Skin of body (tissue), 3 donors: ENCODE measurements at places on chromosomes 2 and 18.

DNA sequence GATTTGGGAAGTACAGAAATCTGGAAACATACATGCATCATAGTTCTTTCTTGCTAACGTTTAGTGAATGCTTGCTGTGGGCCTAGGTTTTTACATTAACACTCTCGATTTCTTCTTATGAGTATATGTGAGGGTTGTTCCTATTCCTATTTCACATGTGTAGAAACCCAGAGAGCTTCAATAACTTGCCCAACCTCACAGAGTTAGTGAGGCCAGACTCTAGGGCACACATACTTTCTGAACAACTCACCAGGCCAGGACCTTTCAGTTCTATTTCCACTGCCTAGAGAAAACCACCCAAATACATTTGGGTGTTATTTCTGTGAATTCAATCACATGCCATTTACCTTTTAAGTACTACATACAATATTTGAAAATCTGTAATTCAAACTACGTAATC lies 8.2 kb upstream of the KCTD1 start:
- no peak for DNase-seq

DNA sequence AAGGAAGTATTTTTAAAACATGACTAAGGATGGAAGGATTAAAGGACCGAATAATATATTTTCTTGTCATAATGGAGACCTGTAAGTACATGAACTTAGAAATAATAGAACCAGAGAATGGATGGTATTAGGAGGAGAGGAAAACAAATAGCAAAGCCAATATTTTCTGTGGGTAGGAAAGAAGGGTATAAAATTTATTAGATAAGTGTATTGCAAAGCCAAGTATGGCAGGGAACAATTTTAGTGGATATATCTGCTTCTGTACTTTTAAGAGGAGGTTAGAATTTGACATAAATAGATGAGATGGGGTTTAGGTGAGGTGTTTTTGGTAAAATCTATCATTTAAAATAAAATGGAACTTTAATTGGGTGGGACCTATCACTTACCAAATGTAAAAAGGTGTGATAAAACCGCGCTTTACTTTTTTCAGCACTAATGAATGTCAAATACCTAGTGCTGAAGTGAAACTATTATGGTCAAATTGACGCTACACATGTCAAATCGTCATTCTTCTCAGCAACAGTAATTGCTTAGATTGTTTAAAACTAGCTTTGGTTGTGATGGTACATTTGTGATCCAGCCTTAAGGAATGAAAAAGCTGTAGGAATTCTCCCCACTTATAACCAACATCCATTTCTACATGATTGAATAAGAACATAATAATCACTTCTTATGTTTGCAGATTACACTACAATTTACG lies 78.1 kb upstream of the ZEB2 start:
- DNase-seq, result no peak

DNA sequence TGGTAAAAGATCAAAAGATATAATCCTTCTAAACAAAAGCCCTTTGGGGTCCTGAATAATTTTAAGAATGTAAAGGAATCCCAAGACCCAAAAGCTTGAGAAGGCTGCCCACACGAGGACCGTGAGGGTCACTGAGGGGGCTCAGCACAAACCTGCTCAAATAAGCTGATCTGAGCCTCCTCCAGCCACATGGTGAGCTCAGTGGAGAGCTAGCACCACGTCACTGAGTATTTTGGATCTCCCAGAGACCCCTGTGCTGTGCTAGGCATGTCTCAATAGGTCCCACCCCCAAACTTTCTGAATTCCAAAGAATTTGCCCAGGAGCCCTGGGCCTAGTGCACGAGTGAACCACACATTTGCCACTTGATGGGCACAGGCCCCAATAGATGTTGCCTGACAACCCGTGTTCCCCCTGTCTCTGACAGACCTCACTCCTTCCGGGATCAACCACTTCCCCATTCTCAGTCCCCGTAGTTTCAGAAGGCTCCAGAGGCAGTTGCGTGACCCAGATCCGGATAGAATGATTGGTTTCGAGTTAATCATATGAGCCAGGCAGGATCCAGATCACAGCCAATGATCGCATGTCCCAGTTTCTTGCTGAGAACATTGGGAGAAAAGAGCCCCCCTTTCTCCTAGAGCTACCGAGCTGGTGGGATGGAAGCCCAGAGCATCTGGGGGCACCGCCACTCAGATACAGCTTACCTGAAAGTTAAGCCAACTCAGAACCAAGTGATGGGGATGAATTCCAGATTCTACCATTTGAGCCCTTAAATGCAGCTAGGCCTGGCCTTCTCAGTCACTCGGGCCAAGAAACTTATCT lies 203.8 kb downstream of the TNS1 start:
- no peak for DNase-seq

DNA sequence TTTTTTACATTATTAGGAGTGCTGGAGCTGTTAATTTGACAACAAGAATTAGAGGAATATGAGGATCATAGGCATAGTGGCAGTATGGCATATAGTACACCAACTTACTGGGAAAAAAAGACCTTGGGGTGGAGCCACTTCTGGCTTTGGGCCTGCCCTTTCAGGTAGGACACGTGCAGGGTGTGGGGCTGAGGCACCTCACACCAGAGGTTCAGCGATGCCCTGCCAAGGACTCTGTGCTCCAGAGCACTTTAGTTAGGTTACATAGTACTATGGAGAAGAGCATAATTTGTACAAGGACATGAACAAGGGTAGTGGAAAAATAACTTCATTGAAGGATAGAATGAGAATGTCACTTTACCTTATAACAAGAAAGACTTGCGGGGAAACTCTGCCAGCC lies 77.1 kb upstream of the CD302 start:
- no peak for DNase-seq

DNA sequence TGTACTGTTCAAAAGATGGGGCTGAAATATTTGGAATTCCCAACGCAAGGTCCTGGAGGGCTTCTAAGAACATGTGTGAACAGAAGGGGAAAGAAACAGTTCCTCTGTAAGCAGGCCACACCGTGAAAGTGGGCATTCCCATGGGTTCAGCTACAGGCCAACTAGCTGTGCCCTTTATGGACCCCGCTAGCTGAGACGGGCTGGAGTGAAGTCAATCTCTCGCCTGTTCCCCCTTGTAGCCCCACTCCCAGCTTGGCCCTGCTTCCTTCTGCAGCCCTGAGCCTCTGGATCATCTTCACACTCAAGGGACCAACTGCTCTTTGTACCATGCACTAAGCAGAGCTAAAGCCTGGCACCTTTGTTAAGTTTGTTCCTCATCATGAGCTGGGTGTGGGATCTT lies 55.4 kb downstream of the POLR1A start:
- no peak for DNase-seq

GRCh38 chr2:36266536-36267121 lies 88.9 kb upstream of the CRIM1 start:
- no peak for DNase-seq

- no peak for DNase-seq
These were observed 9.7 kb downstream of the ITGA4 start for GRCh38 chr2:181466661-181467576.
